ENCODE measurements at places on chromosomes 2 and 18.

DNA sequence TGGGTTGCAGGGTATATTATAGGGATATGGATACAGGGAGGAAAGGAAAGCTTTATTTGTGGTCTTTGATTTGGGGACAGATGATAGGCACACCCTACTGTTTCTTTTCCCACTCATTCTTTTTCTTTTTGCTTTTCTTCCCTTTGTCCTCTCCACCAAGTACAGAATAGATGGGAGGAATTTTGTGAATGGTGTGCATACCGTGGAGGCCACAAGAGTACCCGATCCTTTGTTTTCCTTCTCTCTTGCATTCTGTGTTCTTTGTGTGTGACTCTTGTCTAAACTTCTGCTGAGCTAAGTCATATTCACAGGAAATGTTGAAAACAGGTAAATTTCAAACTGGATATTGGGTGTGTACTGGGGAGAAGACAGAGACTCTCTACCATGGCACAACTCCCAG, 321.4 kb upstream of the SLC8A1 start:
- DNase-seq: no peak

GRCh38 chr2:223078482-223078881, 26.5 kb downstream of the KCNE4 start:
- no peak for DNase-seq

GRCh38 chr18:56130481-56130880, 507.9 kb downstream of the TXNL1 start:
- DNase-seq: no peak

GRCh38 chr18:42039396-42039795, 84.4 kb downstream of the PIK3C3 start:
- no peak for DNase-seq

DNA sequence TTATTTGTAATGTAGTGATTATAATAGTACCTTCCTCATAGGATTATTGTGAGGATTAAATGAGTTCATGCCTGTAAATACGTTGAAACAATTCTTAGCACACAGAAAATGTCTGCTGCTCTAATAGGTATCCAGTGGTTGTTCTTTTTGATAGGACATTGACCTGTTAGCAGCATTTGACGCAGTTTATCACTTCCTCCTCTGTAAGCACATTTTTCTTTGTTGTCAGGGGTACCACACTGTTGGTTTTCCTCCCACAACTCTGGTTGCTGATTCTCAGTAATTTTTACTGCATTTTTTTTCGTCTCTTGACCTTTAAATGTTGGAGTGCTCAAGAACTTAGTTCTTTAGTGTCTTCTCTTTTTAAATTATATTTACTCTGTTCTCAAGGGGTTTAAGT, 15.4 kb downstream of the PPM1B start:
- DNase-seq: no peak

DNA sequence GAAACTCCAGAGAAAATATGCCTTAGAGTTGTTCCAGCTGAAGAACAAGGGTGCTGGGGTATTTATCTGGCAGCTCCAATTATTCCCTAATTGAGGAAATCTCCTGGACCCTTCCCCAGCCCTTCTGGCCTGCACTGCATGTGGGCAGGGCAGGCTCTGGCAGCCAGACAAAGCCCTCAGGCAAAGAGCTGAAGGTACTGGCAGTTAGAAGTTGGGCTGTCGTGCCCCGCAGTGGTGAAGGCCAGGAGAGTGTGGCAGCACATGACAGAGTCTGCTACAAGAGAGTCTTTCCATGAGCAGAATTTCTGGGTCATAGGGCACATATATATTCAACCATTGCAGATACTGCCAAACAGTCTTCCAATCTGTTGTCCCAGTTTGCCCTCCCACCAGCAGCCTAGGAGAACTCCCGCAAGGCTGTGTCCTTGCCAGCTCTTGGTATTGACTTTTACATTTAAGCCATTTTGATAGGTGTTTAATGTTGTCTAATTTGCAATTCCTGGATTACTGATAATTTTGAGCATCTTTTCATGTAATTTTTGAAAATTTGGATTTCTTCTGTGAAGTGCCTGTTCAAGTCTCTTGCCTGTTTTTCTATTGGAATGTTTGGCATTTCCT, 26.6 kb downstream of the ONECUT2 start:
- no peak for DNase-seq

DNA sequence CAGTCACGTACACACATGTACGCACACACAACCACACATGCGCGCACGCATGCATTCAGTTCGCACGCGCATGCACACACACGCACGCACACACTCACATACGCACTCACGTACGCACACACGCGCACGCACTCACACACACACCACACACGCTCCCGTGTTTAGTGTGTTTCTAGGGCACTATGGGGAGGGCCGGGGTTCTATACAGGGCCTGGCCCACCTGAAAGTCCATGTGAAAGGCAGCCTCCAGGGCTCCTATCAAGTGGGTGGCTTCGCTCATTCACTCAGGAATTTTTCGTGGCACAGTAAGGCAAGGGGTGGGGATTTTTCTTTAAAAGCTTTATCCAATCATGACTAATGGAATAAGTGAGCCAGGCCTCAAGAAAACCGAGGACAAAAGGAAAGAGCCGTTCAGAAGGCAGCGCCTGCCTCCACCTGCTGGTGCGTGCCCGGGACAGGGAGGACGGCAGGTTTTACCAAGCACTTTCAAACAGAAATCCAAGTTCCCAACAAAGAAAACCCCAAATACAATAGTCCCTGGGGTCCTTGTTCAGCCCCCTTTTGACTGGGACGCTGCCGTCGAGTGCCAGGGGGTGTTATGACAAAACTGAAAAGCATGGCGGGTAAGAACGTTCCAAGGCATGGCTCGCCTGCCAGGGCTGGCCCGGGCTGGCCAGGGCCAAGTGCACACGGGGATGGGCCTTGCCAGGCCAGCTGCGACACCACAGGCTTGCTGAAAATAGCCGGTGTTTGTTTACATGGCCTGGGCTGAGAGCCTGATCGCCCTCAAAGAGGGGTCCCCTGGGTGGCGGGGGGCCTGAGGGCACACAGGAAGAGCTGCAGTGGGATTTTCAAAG, 110.0 kb downstream of the HDAC4 start:
- DNase-seq: no peak

DNA sequence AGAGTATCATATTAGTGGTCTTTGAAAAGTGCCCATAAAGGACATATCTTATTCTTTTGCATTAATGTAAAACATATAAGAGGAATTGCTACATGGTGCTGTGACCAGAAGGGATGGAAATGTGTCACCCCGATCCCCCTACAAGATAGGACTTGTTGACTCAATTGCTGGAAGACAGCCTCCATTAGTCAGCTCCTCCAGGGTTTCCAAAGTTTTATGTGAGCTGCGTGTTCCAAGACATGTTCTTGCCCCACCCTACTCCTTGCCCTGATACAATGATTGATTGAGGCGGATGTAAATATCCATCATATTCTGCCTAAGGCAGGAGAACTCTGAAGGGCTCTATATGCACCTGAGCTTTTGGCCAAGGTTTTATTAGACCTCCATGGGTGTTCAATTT, 541.0 kb upstream of the ZEB2 start:
- no peak for DNase-seq

DNA sequence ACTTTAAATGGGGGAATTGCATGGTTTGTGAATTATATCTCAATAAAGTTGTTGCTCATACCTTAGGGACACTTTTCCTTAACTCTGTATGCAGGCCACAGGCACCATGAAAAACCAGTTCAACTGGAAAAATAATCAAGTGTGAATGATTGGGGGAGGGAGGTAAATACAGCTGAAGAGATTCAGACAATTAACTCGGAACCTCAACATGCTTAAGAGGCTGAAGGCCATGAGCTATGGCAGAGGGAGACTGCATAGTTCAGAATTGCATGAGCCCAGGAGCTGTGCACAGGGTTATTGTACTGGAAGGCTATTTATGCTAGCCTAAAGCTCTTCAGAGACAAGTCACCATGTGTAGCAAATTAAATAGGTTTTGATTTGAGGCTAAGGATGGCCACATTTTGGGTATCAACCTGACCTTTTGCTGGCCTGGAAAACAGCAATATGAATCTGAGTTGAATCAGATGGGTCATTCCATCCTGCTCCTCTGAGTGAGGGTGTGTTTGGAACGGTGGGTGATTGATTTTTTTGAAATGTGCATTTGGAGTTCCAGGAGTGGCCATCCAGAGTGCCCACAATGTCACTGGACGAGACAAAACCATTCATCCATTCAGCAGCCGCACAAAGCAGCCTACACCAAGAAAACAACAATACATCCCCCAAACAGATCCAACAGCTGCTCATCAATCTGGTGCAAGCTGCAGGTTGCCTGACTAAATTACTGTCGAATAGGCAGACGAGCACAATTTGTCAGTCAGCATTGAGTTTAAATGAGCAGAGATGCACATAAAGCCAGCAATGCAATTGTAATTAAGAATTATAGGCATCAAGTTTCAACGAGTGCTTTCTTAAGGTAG, 42.5 kb downstream of the HRH4 start:
- no peak for DNase-seq

GRCh38 chr2:208268156-208268952, 2.3 kb downstream of the PIKFYVE start:
- DNase-seq: no peak

DNA sequence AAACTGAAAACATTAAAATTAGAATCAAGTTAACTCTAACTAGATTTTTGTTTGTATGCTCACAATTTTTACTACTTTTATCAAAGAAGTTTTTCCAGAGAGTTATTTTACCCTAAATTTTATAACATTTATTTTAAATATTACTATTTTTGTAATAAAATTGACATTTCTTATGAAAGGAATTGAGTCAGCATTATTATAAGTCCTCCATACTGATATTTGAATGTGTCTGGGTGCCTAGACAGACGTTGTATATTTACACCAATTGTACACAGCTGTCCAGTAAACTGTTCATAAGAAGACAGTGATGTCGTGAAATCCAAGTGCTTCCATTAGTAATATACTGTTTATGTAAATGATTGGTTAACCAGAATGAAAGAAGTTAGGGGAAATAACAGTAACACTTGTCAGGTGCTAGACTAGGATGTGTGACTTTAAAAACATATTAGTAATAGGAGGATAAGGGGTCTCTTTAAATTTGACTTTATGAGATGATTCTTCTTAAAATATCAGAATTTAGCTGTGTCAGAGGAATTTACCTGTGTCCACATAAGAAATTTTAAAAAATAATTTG, 73.7 kb downstream of the TANK start:
- DNase-seq: no peak

DNA sequence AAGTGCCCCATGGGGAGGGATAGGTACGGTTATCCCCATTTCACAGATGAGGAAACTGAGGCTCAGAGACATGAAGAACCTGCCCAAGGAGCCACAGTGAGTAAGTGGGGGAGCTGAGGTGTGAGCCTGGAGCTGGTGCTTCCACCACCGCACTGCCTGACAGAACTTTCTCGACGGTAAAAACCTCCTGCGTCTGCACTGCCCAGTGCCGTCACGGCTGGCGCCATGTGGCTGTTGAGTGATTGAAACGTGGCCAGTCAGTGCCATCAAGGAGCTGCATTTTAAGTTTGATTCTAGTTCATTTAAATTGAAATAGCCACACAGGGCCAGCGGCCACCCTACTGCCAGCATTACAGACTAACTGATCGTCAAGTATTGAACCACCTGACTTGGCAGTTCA, 217.1 kb downstream of the AGAP1 start:
- DNase-seq: no peak

DNA sequence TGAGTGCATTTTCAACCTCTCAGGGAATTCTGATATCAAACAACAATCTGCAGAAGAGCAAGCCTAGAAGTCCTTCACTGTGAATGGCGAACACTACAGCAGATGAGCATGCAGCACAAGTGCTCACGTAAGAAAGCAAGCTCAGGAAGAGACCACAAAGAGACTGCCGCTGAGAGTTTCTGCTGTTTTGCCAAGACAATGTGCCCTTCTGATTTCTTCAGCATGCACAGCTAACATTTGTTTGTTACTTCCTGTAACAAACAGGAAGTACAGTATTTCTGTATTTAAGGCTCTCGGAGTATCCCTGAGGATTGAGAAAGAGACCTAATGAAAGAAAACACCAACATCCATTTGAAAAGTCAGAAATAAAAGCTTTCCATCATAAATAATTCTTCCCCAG, 45.9 kb downstream of the MBOAT2 start:
- DNase-seq: no peak

DNA sequence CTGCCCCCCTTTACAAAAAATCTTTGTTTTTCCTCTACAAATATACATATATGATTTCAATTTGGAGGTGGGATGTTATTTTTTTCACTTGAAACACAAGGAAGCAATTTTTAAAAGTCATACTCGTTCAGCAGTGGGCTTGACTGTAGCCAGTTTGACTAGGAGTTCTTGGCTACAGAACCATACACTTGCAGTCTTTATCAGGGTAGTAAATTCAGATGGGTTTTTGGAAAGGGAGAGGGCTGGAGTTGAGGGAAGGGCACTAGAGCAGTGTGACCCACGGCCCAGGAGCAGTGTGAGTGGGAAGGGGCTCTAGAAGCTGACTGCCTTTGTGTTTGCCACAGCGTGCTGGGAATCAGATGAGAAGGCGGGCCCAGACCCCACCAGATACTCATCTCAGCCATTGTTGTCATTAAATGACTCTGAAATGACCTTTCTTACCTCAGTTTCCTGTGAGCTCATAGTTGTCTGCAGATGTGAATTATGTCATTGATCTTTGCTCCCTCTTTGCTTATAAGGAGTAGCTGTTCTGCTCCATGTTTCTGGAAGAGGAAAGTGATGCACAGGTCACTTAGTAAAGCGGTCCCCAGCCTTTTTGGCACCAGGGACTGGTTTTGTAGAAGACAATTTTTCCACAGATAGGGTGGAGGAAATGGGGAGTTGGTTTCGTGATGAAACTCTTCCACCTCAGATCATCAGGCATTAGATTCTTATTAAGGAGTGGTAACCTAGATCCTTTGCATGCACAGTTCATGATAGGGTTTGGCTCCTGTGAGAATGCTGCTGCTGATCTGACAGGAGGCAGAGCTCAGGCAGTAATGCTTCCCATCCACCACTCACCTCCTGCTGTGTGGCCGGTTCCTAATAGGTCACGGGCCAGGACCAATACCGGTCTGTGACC, 116.8 kb downstream of the SPTBN1 start:
- no peak for DNase-seq

DNA sequence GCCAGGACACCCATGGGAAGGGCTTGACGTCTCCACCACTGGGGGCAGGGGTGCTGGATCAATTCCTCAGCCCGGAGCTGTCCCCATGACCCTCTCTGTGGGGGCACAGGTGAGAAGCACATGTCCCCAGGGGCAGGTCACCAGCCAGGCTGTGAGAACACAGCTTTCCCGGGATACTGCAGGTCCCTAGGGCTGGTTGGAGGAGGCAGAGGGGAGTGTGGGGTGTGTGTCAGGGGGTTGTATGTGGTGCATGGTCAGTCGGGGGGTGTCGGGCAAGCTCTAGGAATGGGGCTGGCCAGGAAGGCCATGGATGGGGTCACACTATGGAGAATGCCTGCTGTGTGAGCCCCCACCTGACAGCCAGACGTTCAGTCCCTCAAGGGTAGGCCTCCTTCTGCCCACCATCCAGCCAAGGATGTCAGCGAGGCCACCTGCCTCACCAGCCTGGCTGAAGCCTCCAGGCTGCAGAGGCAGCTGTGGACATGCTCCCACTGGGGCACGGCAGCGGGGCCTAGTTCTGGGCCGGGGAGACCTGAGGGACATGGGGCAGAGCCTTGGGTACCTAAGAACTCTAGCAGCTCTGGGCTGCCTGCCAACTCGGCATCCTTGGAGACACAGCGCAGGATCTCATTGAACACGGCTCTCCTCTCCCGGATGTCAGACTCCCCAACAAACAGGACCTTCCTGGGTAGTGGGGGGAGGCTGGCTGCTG, 10.3 kb downstream of the HS1BP3 start:
- DNase-seq: no peak

- no peak for DNase-seq
These were observed 76.9 kb downstream of the MSH2 start for GRCh38 chr2:47479863-47480262.

- no peak for DNase-seq
These were observed 58.2 kb downstream of the TWSG1 start for GRCh38 chr18:9392726-9393125.

- no peak for DNase-seq
These were observed 17.5 kb upstream of the CDC42EP3 start for GRCh38 chr2:37688771-37689468.
